Fibroblast of the conjunctiva (primary cell): ENCODE measurements at places on chromosomes 13 and 19.

- no peak for DNase-seq
These were observed 30.9 kb downstream of the RNASEH2B start for GRCh38 chr13:50940509-50940908.

- DNase-seq: peak; percentile 58
These were observed 11.5 kb downstream of the APLP1 start for GRCh38 chr19:35879770-35880317.

DNA sequence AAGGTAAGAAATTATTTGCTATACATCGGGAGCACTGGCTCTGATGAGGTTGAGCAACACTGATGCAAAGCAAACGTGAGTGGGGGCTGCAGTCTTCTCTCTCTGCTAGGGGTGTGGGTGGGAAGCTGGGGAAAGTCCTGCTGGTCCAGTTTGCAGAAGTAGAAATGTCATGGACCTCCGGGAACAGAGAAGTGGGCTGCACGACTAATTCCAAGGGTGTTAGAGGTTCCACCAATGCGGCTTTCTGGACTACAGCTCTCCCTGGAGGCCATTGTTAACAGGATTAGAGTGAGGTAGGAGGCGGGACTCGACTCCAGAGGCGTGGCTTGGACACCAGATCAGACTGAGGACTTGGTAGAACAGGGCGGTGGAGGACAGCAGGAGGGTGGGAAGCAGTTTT is 5.7 kb upstream of the FBXO27 start:
- no peak for DNase-seq

- peak; percentile 98 for DNase-seq
These were observed 2.7 kb downstream of the TPM4 start for GRCh38 chr19:16078759-16079707.

- no peak for DNase-seq
These were observed 67.1 kb downstream of the KDM4B start for GRCh38 chr19:5035793-5036697.

GRCh38 chr13:26442541-26442940 is 114.9 kb upstream of the WASF3 start:
- DNase-seq: no peak

- DNase-seq: no peak
These were observed at the start of gene OXGR1 for GRCh38 chr13:96994017-96994857. Gene OXGR1, minus strand, starts transcription at chr13:96994476. Its CDS starts 6,717 bp downstream, at chr13:96987759.

DNA sequence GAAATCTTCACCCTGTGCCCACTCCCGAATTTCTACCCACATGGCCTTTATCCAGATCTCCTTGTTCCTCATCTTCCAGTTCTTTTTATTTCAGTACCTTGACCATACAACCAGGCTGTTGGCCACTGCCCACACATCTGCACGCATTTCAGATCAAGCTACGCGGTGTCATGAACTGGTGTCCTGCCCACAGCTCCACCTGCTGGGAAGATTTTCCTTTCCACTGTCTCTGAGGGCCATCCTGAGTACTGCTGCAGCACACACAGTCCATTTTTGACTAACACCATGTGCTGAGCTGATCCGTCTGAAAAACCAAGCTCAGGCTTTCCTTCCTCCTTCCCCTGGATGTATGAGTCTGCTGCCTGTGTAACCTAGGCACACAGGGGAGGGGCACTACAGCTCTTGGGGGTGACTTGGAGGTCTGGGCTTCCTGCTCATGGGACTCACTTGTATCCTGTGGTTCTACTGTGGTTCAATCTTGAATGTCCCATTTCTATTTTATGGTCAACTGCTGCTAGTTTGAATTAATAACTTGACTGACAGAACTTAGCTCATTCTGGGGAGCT is 71.9 kb downstream of the WASF3 start:
- no peak for DNase-seq

DNA sequence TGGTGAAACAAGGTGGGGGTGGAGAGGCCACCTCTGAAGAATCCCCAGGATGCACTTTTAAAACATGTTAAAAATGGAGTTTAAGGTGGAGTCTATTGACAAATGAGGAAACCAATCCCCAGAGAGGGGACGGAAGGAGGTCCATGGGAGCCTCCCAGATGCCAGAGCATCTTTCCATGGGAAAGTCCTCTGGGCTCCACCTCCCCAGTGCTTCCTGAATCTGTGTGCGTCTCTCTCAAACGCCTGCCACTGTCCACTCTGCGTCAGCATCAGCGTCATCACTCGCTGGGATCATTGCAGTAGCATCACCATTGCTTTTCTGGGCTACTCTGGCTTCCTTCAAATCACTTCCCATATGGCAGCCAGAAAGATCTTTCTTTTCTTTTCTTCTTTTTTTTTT is 6.2 kb downstream of the GPR4 start:
- no peak for DNase-seq

GRCh38 chr13:77699059-77699680 is 1.7 kb downstream of the SLAIN1 start:
- DNase-seq: no peak

- DNase-seq: no peak
These were observed 4.7 kb upstream of the ACOD1 start for GRCh38 chr13:76943646-76944045.

GRCh38 chr13:39699274-39699673 is 43.8 kb downstream of the COG6 start:
- DNase-seq: no peak

GRCh38 chr19:49554701-49555181 is 25.6 kb downstream of the NOSIP start:
- DNase-seq: no peak

- DNase-seq: no peak
These were observed 118.6 kb downstream of the URI1 start for GRCh38 chr19:30060531-30061222.

GRCh38 chr13:111493468-111493867 is 173.0 kb downstream of the TEX29 start:
- no peak for DNase-seq

- no peak for DNase-seq
These were observed 868 bp upstream of the EGLN2 start for GRCh38 chr19:40797963-40798682.

GRCh38 chr13:62483774-62484173 is 1068.1 kb upstream of the PCDH20 start:
- no peak for DNase-seq

- no peak for DNase-seq
These were observed 65.0 kb downstream of the FGF9 start for GRCh38 chr13:21735701-21736401.

GRCh38 chr19:44643605-44644401 is at the start of gene PVR:
Gene PVR, plus strand, starts transcription at chr19:44643910. Its CDS starts 187 bp downstream, at chr19:44644097.
- peak; percentile 40 for DNase-seq

- peak; percentile 37 for DNase-seq
These were observed 3.8 kb downstream of the KCTD12 start for GRCh38 chr13:76882431-76882830.
